ENCODE measurements at places on chromosomes 7 and 10.
A peak's percentile ranks its signal among the peaks of the same experiment; 100 is the strongest.

- no peak for DNase-seq
Observed at GRCh38 chr10:73232887-73233286, 14.2 kb downstream of the DNAJC9 start.

DNA sequence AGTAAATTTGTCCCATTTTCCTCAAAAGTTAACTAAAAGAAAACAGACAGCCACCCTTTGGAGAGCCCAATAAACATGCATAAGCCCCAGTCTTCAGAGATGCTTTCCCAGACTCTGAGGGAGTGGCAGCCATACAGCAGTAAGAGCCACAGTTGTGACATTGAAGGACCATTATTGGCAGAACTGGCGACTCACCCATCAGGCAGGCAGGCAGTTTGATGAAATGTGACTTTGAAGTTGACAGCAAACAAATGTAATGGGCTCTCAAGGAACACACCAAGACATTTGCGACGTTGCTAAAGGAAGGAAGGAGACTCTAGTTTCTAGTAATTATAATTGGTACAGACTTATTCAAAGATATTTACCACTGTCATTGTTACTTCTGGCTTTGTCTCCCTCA is 287.5 kb upstream of the PHYHIPL start:
- DNase-seq: no peak

DNA sequence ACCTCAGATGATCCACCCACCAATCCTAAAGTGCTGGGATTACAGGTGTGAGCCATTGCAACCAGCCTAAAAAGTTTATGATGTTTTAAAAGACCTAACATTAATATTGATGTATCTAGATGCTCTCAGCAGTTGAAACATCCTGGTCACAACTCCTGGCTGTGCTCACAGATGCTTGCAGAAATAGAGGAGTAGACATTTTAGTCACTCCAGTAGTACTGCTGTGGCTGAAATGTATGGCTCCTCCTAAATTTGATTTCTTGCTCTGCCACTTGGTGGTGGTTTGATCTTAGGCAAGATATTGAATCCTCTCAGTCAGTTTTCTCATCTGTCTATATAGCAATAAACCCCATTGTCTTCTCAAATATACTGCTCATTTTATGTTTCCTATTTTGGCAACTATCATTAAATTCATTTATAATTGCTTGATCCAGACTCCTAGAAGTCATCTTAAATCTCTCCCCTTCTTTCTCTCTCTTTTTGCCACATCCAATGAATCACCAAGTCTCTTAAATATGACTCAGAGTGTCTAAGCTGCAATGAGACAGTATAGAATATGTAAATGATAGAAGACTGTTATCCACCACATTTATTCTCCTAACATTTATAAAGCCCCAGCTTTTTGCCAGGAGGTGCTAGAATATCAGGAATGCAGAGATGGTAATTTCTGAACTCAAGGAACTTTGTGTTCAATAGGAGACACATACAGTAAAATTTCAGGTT is 78.1 kb upstream of the NRBF2 start:
- no peak for DNase-seq

DNA sequence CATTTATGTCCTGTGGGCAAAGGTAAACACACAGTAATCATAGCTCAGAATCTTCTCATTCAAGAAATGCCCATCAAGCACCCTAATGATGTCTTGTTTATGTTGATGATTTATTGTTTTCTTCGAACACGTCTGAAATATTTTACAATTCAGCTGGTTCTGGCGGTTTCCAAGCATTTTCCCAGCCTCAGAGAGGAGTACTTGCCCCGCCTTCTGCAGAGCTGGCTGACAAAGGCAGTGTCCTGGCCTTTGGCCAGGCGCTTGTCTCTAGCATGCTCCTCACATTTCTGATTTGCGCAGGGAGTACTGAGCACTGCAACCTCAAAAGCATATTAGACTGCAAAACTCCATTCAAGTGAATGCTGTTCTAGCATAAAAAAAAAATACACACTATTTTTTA is 314.2 kb upstream of the GNAI1 start:
- DNase-seq: peak; percentile 61

GRCh38 chr10:93299195-93299594 is 182.9 kb downstream of the MYOF start:
- DNase-seq: no peak

- no peak for DNase-seq
Observed at GRCh38 chr7:154429666-154430404, 377.6 kb downstream of the DPP6 start.

GRCh38 chr10:110502072-110502845 is 4.6 kb downstream of the DUSP5 start:
- DNase-seq: no peak

DNA sequence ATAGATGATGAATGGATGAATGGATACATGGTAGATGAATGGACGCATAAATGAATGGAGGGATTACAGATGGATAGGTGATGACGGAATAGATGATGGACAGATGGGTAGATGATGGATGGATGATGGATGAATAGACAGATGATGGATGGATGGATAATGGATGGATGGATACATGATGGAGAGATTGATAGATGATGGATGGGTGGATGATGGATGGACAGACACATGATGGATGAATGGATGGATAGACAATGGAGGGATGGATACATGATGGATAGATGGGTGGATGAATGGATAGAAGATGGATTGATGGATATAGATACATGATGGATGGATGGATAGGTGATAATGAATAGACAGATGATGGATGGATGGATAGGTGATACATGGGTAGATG is 8.8 kb upstream of the PDGFA start:
- DNase-seq: no peak

DNA sequence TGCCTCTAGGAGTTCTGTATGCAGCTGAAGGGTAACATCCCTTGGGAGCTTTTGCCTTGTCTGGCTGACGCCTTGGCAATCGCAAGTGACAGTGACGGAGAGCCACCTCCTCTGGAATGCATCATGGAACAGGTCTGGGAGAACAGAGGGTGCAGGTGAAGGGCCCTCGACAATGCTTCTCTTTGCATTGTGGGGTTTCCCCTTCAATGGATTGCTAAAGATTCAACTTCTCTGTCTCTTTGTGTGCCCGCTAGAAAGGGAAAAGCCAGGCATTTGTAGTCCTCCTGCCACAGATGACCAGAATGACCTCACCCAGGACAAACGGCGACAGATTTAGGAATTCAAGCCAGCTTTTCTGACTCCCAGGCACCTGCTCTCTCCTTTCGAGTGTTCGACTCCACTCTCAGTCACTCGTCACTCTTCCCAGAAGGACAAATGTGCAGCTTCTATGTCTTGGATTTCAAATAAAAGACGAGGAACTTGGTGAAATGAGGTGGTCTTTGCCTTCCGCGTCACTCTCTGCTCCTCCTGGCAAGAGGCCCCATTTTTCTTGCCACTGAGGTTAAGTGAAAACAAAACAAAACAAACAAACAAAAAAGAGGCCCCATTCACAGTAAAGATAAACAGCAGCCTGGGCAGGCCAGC is 26.1 kb downstream of the IL2RA start:
- no peak for DNase-seq

- no peak for DNase-seq
Observed at GRCh38 chr7:100378114-100378755, 4.9 kb downstream of the PILRA start.

DNA sequence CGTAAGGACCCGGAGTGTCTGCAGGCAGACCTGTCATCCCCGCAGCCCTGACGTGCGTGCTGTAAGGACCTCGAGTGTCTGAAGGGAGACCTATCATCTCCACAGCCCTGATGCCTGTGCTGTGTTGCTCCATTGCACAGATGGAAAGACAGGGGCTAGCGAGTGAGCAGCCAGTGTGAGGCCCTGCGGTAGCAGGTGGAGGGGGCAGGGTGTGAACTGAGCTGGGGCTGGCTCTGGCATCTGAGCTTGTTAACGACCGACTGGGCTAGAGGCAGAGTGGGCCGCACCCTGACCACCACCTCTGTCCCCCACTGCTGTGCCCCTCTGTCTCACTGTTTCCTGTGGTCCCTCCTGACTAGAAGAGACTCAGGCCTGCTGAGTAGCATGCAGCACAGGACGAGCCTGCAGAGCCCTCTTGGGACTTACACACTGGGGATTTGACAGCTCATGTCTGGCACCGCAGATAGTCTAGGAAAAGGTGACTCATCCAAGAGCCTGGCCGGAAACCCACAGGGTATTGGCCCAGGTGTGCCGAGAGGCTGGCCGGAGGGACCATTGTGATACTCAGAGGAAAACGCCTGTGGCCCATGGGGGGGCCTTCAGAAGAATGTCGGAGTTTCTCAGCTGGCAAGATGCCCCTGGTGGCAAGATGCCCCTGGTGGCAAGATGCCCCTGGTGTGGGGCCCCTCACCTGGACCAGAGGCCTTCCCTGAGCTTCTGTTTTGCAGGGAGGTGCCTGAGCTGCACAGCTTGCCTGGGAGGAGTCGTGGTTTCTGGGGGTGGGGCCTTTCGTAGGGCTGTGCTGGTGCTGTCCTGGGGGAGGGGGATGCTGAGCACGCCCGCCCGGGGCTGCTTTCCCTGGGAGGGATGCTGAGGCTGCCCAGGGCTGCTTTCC is 34.3 kb downstream of the INPP5A start:
- no peak for DNase-seq

GRCh38 chr7:71237945-71238344 is 106.0 kb downstream of the GALNT17 start:
- peak; percentile 5 for DNase-seq

DNA sequence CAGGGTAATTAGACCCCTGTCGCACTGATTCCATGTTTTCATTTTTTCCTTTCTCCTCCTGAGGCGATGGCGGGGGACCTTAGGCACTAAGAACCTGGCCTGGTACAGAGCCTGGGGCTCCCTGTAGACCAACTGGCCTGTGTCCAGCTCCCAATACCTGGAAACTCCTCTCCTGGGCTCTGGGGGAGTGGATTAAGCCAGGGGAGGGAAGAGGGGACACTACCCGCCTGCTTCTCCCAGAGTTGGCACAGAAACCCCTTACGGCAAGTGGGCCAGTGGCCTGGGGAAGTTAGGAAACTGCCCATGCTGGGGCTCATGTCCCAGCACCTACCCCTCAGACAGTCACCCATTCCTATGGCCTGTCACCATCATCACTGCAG is 121.6 kb downstream of the GRID1 start:
- no peak for DNase-seq

DNA sequence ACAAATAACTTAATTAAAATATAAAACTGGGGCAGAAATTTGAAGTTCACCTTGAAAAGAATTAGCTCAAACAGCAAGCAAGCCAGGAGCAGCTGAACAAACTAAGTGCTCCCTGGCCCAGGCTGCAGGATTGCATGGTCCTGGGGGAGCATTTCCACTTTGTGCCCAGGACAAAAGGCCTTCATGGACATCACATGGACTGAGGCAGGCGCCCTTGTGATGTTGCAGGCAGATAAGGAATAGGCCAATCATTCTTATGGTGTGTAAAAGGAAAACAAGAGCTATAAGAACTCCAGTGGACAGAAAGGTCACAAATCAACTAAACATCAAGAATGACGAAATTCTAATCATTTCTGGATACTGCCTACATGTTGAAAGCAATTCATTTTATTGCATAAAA is 17.5 kb upstream of the TECTB start:
- no peak for DNase-seq

GRCh38 chr10:110323503-110323902 is 18.8 kb upstream of the SMNDC1 start:
- no peak for DNase-seq

DNA sequence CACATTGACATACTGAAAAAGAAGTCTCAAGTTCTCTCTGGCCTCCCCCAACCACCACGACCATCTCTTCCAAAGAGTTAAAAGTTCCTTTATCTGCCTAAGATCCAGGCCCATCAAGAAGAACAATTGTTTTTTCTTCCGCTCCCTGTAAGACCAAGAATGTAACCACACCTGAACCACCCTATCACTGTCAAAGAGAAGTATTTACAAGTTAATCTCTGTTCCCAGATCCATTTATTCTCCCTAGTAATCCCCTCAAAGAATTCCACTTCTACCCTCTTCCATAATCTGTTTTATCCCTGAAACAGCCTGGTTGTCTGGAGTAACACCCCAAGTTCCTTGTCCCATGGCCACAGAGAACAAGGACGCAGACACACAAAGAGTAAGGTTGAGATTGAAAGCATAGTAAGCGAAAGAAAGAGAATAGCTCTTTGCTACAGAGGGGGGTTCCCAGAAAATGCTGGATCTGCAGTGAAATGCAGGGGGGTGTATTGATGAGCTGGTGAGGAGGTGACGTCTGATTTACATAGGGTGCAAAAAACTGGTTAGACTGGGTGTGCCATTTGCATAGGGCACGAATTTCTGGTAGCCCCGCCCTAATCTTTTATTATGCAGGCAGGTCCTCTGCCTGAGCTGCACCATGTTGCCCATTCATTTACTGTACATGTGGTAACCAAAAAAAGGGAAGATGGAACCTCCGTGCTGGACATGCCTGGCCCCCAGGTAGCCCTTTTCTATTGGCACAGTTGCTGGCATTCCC is 122.0 kb downstream of the SKIDA1 start:
- no peak for DNase-seq

Measured in pons (tissue), 1 donor.